ENCODE measurements at places on chromosomes 5 and 9. TPM values are rescaled to one million over a fixed set of nuclear protein-coding genes. Genes with fewer than 3 reads are reported as not detected.

Gene EMB
- 0.83 TPM for polyA plus RNA-seq

Gene SLC6A3
- not detected for polyA plus RNA-seq

Gene SPRY4
- 8.7 TPM for polyA plus RNA-seq

DNA sequence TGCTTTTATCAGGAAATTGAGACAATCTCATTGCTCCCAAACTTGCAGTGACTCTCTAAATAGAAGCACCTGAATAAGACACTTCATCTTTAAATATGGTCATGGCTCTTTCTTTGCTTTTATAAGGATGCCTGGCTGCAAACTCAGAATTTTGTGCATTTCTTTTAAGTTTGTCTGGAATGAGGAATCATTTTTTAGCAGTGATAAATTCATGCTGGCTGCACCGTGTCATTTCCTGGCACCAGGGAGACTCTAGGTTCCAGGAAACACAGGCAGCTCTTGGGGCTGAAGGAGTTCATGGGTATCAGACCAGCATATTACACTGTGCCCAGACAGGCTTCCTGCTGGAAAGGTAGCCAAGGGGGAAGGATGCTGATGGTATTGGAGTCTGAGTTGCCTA lies 109.9 kb downstream of the NUDT12 start:
- no peak for DNase-seq

GRCh38 chr5:168810641-168811040 lies 231.5 kb upstream of the PANK3 start:
- DNase-seq: no peak

GRCh38 chr5:68661237-68661636 lies 432.6 kb upstream of the SLC30A5 start:
- DNase-seq: no peak

DNA sequence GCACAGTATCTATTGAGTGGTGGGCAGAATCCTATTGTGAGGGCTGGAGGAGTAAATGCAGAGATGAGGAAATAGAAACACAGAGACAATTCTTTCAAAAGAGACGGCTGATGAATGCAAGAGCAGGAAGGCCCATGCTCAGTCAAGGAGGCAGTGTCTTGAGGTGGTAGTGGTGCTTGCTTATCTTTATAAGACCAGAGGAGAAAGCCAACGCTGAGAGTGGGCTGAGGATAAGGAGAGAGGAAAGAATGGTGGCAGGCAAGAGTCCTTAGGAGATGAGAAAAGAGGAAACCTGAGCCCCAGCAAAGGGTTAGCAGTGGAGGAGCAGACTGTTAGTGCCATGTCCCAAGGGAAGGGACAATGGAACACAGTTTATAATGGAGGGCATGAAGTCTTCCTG lies 86.0 kb downstream of the SNCAIP start:
- no peak for DNase-seq

- DNase-seq: no peak
Observed at GRCh38 chr9:5552301-5552700, 42.0 kb downstream of the PDCD1LG2 start.

GRCh38 chr5:53613536-53613935 lies 53.1 kb downstream of the NDUFS4 start:
- no peak for DNase-seq

GRCh38 chr9:134765785-134766184 lies 114.8 kb upstream of the FCN2 start:
- no peak for DNase-seq

DNA sequence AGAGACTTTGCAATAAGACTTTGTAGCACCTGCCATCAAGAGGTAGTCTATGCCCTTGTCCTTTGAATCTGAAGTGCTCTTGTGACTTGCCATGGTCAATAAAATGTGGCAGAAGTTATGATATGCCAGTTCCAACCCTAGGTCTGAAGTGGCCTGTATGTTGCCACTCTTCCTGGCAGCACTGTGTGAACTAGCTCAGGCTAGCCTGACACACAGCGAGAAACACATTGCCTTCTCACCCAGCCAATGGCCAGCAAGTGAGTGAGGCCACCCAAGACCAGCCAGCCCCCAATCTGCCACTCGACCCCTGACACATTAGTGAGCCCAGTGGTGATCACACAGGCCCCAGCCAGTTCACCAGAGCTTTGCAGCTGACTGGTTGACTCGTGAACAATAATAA lies 52.7 kb upstream of the OSMR start:
- no peak for DNase-seq

DNA sequence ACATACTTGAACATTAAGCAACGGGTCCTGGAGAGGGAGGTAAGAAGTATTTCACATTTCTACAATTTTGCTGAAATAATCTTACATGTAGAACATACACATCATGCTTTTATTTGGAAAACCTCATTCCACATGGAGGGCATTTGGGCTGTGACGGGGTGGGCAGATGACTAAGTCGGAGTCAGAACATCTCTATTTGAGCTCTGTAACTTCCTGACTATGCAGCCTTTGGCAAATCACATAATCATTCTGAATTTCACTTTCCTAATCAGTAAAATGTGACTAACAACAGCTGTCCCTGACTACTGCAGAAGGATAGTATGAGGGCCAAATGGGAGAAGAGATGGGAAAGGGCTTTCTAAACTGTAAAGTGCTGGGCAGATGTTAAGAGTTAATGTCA lies 17.1 kb upstream of the IL6ST start:
- DNase-seq: peak; percentile 83

- DNase-seq: no peak
Observed at GRCh38 chr9:89668216-89668865, 63.5 kb downstream of the GADD45G start.

DNA sequence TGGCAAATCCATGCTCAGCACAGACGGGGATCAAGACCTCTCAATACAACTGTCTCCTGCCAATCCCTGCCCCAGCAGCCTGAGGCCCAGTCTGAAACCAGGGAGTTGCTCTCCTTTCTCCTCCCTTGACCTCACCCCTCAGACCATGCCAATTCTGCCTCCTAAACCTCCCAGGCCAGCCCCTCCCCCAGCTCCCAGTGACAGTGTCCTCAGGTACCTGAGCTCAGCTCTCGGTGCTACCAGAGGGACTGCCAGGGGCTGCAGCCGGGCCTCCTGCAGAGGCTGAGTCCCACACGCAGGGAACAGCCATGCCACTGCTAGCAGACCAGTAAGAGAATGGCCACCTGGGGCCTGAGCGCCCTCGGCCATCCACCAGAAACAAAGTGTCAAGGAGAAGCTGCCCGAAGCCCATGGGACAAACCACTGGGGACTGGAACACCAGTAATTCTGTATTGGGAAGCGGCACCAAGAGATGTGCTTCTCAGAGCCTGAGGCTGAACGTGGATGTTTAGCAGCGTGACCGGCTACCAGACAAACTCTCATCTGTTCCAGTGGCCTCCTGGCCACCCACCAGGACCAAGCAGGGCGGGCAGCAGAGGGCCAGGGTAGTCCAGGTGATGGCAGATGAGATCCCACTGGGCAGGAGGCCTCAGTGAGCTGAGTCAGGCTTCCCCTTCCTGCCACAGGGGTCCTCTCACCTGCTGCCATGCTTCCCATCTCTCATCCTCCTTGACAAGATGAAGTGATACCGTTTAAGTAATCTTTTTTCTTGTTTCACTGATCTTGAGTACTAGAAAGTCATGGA lies 557 bp upstream of the IL3 start:
- DNase-seq: no peak

GRCh38 chr9:69172895-69173294 lies 1.2 kb upstream of the TJP2 start:
- no peak for DNase-seq

- DNase-seq: no peak
Observed at GRCh38 chr9:16879416-16879815, 8.9 kb upstream of the BNC2 start.

DNA sequence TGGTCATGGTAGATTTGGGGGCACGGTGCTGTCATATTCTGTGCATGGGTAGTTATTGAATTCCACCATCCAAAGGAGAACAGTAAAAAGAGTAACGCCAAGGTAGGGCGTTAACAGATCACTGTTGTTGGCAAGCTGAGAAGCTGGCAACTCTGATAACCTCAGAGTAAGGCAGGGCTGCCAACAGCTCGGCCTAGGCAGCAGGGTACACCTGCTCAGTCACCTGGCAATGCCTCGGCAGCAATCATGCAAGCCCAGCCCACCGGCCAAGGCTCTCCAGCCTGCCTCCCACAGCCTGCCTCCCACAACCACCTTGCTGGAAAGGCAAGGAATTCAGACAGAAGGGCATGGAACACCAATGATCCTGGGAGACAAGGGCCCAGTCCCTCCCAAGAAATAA lies 63.9 kb downstream of the KLHL3 start:
- no peak for DNase-seq

GRCh38 chr5:142683881-142684505 lies 1.9 kb downstream of the FGF1 start:
- DNase-seq: no peak

- DNase-seq: no peak
Observed at GRCh38 chr5:178238711-178239592, 6.3 kb upstream of the PHYKPL start.

GRCh38 chr9:93051680-93052089 lies 6.8 kb upstream of the SUSD3 start:
- no peak for DNase-seq

DNA sequence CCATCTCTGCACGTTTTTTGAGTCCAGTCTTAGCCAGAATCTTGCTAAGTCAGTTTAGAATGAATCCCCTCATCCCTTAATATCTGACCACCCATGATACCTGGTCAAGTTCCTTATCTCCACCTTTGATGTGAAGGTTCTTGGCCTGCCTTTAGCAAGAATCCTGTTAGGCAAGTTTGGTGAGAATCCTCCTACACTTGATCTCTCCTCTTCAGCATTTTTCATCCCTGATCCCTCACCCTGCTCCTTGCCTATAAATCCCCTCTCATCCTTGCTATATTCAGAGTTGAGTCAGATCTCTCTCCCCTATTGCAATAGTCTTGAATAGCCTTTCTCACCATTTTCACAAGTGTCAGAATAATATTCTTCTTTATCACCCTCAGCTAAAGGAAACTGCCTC lies 31.0 kb downstream of the SMIM23 start:
- no peak for DNase-seq

DNA sequence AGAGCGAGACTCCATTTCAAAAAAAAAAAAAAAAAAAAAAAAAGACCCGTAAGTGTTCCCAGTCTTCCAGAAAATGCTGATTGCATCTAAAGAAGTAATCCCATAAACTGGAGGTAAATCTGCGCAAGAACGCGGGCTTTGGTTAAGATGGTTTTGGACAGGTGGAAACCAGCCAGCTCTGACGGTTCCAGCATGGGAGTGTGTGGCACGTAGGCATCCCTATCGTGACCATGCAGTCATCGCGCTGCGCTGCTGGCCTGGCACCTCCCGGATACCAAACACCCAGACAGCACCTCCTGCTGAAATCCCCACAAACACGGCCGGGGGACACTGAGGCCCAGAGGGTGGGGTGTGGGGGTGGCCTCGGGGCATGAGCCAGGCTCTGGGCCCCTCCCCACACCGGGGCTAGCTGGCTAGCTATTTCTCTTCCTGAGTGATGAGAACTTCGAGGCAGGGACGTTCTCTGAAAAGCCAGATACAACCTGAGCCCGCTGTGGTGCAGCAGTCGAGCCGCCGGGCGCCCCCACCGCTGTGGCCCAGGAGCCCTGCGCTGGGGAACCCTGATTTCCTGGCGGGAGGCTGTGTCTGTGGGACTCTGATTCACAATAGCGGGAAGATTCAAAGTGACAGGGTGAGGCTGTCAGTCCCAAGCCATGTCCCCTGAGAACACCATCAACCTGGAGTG lies 32.2 kb upstream of the NOTCH1 start:
- no peak for DNase-seq

- no peak for DNase-seq
Observed at GRCh38 chr9:68709291-68710110, 4.5 kb downstream of the PIP5K1B start.

GRCh38 chr9:129138144-129138462 lies 26.9 kb downstream of the PTPA start:
- DNase-seq: no peak
